ENCODE measurements at places on chromosomes 16 and 17.

DNA sequence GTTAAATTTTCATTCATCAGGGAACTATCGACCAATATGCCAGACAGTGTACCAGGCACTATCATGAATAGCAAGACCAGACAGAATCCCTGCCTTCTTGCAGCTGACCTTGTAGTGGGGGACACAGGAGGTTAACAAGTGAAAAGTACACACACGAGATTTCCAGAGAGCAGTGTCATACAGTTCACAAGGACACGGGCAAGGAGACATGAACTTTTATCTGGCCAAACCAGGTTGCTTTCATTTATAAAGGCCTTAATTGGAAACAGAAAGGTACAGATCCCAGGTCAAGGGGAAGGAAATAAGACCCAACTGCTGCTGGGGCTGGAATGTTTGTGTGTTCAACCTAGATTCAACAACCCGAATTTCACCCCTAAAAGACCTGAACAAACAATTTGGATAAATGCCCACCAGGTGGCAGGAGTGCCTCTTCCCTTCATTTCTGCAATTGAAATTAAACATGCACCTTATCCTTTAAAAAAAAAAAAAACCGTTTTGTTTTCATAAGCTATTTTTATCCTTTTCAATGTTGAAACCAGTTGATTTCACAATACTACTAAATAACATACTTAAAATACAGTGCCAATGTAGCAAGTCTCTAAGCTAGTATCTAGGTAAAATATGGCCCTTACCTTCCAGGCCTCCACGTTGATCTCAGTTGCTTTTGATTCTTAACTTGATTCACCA is 65.9 kb downstream of the EMP2 start:
- DNase-seq = no peak

DNA sequence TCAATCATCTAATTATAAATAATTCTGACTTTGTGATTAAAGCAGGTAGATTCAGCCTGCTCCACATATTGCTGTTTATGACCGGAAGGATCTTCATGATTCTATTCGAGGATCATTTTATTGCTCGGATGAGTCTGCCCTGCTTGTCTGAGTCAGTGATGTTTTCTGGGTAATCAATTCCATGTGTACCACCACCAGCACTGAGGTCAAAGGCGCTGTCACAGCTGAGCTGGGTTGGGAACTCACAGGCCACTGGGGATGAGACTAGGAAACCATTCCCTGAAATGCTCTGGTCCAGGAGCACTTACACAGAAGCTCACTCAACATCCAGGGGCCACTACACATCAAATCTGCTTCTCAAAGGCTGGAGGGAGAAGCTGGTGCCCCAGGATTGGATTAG is 30.4 kb upstream of the ERN1 start:
- DNase-seq = no peak

GRCh38 chr16:4273858-4274311 is 1.1 kb upstream of the TFAP4 start:
- peak; percentile 16 for DNase-seq

DNA sequence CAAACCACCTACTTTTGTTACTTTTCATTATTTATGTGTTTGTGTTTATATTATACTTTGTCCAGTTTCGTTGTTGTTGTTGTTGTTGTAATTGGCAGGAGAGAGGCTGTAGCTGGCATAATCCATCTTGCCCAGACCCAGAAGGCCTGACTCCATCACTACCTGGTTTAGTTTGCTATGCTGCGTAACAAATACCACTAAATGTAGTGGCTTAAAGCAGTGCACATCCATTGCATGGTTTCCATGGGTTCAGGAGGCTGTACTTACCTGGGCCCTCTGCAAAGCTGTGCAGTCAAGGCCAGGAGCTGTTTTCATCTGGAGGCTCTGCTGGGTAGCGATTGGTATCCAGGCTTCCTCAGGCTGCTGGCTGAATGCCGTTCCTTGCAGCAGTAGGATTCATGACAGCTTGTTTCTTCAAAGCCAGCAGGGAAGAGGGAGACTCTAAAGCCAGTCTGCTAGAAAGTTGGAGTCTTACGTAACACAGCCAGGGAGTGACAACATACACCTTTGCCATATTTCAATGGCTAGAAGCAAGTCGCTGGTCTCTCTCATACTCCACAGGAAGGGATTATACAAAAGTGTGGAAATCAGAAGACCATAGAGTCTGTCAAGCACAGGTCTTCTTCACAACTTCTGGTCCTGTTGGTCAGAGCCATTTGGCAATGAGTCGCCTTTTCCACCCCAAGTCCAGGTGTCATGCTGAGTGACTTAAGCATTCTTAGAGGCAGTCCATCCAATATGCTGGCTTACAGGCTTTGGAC is 41.1 kb downstream of the TNRC6C start:
- no peak for DNase-seq

DNA sequence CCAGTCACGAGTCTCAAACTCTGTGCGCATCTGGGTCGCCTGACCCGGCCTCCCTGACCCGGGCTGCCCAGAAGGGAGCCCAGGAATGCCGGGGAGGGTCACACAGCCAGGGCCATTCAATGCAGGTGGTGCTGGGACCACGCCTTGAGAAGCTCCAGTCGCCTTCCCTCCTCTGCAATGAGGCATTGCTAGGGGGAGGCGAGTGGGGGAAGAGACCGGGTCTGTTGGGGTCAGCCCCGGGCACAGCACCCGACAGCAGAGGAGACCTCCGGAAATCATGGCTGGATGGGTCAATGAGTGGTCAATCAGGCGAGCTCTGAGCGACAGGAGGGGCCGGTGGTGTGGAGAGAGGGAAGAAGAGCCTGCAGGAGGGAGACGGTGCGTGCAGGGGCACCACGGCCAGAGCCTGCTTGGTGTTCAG is 13.3 kb downstream of the JPH3 start:
- DNase-seq = no peak

GRCh38 chr16:16189842-16190241 is 33.5 kb downstream of the ABCC6 start:
- DNase-seq = no peak

Data from NCI-H1417 (cell line).